ENCODE measurements at places on chromosomes 2 and 18.

DNA sequence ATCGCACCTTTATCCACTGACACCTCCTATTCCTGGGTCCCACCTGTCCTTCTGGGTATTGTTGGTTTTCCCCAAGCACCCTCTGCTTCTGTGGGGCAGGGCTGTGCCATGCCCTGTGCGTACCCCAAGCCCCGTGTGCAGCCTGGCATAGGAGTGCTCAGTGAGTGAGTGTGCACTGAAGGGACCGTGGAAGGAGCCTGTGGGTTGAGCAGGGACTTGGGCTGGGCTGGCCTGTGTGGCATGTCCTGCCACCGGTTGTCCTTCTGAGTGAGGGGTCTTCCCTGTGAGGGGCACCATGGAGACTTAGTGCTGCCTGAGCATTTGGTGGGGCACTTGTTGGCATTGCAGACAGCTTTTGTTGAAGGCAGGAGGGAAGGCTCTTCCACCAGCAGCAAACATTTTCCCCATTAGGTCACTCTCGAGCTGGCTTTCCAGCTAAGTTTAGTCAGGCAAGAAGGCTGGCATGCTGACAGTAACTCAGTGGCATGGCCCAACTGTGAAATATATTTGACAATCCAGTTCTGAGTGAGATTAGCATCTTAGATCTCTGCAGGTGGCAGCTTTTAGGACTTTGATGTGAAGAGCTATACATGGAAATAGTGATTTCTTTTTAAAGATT lies 64.7 kb downstream of the LPIN1 start:
- DNase-seq: no peak

DNA sequence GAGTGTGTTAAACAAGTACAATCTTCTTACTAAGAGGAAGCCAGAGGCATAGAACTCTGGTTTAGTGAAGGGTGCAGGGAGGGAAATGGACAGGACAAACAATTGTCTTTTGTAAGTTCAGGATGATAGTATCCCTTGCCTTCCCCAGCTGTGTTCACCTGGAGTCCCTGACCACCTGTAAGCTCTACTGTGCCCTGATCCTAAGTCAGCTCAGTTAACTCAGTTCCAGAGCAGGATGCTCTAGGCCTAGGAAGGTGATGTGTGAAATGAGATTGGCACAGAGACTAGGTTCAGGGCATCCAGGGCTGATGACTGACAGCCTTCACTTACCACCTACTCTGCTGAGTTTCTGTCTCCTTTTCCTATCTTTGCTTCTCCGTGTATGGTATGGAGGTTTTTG lies 333.0 kb downstream of the SUCLG1 start:
- DNase-seq: no peak

DNA sequence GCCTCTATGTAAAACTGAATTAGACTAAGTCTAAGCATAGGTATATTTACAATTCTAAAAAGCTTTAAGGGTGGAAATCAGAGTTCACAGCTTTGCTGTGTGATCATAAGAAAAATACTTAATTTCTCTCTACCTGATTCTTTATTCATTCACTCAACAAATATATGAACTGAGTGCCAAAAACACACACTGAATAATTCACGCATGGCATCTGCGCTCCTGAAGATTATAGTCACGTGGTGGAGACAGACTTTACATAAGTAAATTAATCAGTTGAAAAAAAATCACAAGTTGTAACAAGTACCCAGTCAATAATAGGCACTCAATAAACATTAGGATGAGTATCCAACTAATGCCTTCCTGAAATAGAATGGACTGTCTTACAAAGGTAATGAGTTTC lies 351.6 kb downstream of the METTL4 start:
- no peak for DNase-seq

- no peak for DNase-seq
These were observed 7.3 kb downstream of the ACMSD start for GRCh38 chr2:134845719-134846118.

DNA sequence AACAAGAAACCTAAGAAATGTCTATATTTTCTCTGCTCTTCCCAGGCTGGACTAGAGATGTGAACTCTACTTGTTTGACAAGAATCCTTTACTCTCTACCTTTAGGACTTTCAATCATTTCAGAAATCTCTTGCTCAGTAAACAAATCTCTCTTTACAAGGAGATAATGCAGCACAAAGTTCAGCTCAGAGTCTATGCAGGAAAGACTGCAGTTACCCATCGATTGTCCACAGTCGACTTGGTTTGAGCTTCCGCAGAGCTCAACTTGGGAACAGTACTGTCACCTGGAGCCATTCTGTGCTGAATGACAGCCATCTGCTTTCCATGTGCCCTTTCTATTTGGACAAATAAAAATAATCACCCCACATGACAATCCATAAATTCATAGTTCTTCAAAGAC lies 259.7 kb upstream of the STON1 start:
- DNase-seq: no peak

- DNase-seq: no peak
These were observed 1624.2 kb downstream of the LRP1B start for GRCh38 chr2:140506606-140507005.

DNA sequence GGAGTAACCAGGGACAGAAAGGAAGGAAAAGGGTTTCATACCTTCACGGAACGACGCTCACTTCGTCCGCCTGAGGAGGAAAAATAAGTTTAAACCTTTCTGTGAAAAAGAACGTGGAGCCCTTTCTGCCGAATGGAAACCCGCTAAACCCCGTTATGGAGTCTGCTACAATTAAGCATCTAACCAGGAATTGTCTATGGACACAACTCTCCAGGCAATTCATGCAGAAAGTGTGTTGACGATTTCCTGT lies 528 bp upstream of the PPP4R3B start:
- no peak for DNase-seq

GRCh38 chr2:236912326-236913120 lies 173.2 kb upstream of the COPS8 start:
- no peak for DNase-seq

DNA sequence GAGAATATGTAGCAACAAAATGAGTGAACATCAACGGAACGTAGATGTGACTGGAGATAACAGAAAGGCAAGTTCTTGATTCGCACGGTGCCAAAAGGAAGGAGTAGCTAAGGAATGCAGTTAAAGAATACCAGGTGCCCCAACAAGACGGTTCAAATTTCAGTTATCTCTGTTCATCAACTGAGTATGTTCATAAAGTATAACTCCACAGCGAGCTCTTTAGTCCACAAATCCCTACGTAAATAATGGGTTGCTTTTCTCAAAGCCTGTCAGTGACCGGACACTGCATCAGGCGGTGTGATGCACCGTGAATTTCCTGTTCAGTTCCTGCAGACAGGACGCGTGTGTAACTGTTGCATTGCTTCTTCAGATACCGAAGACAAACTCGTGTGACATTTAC lies 91.8 kb downstream of the NOL10 start:
- DNase-seq: no peak

DNA sequence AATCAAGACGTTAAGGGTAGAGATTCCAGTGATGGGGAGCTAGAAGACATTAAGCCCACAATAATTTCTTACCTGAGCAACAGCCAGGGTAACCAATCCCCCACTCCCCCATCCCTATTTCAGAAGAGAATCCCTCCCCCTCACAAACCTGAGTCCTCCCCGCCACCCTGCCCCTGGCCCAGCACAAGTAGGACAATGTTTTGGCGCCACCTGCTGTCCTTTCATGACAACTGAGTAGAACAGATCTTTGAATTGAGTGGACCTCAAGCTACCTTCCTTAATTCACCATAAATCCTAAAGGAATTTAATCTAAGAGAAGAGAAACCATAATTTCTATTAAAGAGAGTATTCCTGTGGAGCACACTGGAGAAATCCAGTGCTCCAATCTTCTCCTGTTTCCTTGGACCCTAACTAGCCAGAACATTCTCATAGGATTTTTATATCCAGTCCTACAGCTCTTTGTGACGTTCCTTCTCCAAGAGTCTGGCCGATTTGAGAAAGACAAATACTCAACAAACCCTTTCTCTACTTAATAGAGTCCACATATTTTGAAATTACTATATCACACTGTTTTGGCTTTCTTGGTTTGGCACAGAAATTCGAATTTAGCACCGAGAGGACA lies 41.1 kb downstream of the NHEJ1 start:
- DNase-seq: peak; percentile 65

GRCh38 chr2:160590664-160591063 lies 97.1 kb upstream of the RBMS1 start:
- no peak for DNase-seq

GRCh38 chr2:218990612-218991011 lies 2.6 kb downstream of the CRYBA2 start:
- no peak for DNase-seq
